ENCODE measurements at places on chromosomes 13 and 19. TPM values are rescaled to one million over a fixed set of nuclear protein-coding genes. Genes with fewer than 3 reads are reported as not detected.

MEF2B gene
- 0.15 TPM for total RNA-seq

CGB2 gene
- total RNA-seq: 0.34 TPM

RASAL3 gene
- not detected for total RNA-seq

PRODH2 gene
- not detected for total RNA-seq

DACT3 gene
- total RNA-seq: 0.89 TPM

BBC3 gene
- 14.7 TPM for total RNA-seq

CACNG7 gene
- total RNA-seq: 0.17 TPM

MYPOP gene
- total RNA-seq: 2.7 TPM

COLGALT1 gene
- total RNA-seq: 158 TPM

CPB2 gene
- total RNA-seq: not detected

GRIK5 gene
- 1.0 TPM for total RNA-seq

CEACAM4 gene
- not detected for total RNA-seq

NHLRC3 gene
- 5.0 TPM for total RNA-seq

DHDH gene
- total RNA-seq: not detected

BLVRB gene
- total RNA-seq: 84.3 TPM

EDDM13 gene
- not detected for total RNA-seq

HIPK4 gene
- total RNA-seq: under 0.01 TPM

NEK5 gene
- 0.34 TPM for total RNA-seq

CDK8 gene
- 10.8 TPM for total RNA-seq

PNMA8A gene
- 3.7 TPM for total RNA-seq

SMIM7 gene
- total RNA-seq: 69.4 TPM

CD33 gene
- total RNA-seq: not detected

NLRP9 gene
- total RNA-seq: not detected

CD22 gene
- not detected for total RNA-seq

PABPC3 gene
- under 0.01 TPM for total RNA-seq

DDX49 gene
- total RNA-seq: 77.8 TPM

SIGLEC5 gene
- total RNA-seq: not detected

FPR1 gene
- total RNA-seq: not detected

ENOX1 gene
- 0.84 TPM for total RNA-seq

TEX26 gene
- total RNA-seq: 0.30 TPM

RELB gene
- total RNA-seq: 9.9 TPM

ACP5 gene
- total RNA-seq: 0.17 TPM

TGDS gene
- 13.1 TPM for total RNA-seq

NXNL1 gene
- total RNA-seq: not detected

GRK1 gene
- not detected for total RNA-seq

ZNF888 gene
- 3.7 TPM for total RNA-seq

ISOC2 gene
- total RNA-seq: 86.4 TPM

FGF9 gene
- total RNA-seq: not detected

PPM1N gene
- 0.89 TPM for total RNA-seq

GPR4 gene
- under 0.01 TPM for total RNA-seq

PALM3 gene
- total RNA-seq: 0.15 TPM

CCL25 gene
- total RNA-seq: not detected

ZNF383 gene
- 2.2 TPM for total RNA-seq

ZSCAN1 gene
- not detected for total RNA-seq

LSR gene
- total RNA-seq: 1.8 TPM

STOML3 gene
- not detected for total RNA-seq

ZNF600 gene
- 1.5 TPM for total RNA-seq

PALM gene
- total RNA-seq: 10.1 TPM

ZNF610 gene
- total RNA-seq: 1.8 TPM

ATCAY gene
- 0.67 TPM for total RNA-seq

TNNI3 gene
- not detected for total RNA-seq

ZNF160 gene
- 6.1 TPM for total RNA-seq

CERS4 gene
- total RNA-seq: 9.1 TPM

KLK5 gene
- total RNA-seq: not detected

WTIP gene
- total RNA-seq: 19.5 TPM

ZNF296 gene
- 0.17 TPM for total RNA-seq

All from bronchus fibroblast of lung (primary cell).